Mucosa of descending colon (tissue), 3 donors: ENCODE measurements at places on chromosomes 1 and 21. TPM values are rescaled to one million over a fixed set of nuclear protein-coding genes. Genes with fewer than 3 reads are reported as not detected.

Gene F3
- total RNA-seq: 24.4 TPM

Gene ITGB2
- 51.1 TPM for total RNA-seq

Gene PLD5
- total RNA-seq: not detected

Gene DNAJC28
- total RNA-seq: 2.9 TPM

GRCh38 chr1:6497215-6497866 is 5.9 kb upstream of the PLEKHG5 start:
- DNase-seq: no peak

GRCh38 chr1:159532922-159533321 is 2.9 kb downstream of the OR10J5 start:
- no peak for DNase-seq

DNA sequence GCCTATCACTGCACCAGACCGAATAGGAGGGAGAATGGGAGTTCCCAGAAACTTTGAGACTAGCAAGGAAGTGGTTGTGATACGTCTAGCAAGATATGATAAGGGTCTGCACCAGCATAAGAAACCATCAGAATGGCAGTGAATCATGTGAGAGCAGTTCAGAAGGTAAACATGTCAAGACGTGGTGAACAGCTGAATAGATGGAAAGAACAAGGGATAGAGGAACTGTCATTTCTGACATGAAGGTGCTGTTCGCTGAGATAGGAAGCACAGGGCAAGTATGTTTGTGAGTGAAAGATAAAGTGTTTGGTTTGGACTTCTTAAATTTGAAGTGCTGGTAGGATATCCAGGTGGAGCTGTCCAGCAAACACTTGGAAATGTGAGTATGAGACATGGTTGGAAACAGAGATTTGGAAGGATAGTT is 1.1 kb upstream of the AGO1 start:
- DNase-seq: no peak

- DNase-seq: no peak
Observed at GRCh38 chr1:248906753-248907661, 972 bp downstream of the PGBD2 start.

DNA sequence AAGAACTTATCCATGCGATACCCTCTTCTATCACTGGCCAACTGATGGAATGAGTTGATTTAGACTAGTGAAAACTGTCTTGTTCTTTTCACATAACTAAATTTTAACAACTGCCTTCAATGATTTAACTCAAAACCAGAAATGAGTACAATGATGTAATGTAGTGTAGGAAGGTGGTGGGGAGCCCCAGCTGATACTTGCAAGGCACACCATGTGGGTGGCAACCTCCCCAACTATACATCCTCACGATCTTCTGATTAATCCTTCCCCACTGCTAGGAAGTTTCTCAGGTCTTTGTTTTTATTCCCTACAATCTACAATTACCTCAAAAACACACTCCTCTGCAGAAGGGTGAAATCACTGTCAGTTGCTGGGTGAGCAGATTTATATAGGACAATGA is 100.7 kb downstream of the KCTD3 start:
- DNase-seq: no peak
